ENCODE measurements at places on chromosomes 12 and 14.

DNA sequence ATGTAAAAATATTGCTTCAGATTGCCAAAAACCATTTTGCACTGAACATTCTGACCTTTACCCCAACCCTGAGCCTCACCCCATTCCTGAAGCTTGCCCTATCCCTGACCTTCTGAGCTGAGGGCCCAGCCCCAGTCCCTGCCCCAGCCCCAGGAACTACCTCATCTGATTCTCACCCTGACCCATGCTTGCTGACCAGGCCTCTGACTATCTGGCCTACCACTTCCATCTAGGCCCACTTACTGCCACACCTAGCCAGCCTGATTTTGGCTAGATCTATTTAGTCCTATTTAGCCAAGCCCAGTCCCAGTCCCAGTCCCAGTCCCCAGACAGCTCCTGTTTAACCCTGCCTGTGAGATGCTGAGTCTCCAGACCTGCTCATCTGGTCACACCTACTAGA, 33.6 kb downstream of the OR10P1 start:
- DNase-seq, result no peak

GRCh38 chr14:23513818-23514643, 37.5 kb downstream of the ZFHX2 start:
- DNase-seq, result no peak

DNA sequence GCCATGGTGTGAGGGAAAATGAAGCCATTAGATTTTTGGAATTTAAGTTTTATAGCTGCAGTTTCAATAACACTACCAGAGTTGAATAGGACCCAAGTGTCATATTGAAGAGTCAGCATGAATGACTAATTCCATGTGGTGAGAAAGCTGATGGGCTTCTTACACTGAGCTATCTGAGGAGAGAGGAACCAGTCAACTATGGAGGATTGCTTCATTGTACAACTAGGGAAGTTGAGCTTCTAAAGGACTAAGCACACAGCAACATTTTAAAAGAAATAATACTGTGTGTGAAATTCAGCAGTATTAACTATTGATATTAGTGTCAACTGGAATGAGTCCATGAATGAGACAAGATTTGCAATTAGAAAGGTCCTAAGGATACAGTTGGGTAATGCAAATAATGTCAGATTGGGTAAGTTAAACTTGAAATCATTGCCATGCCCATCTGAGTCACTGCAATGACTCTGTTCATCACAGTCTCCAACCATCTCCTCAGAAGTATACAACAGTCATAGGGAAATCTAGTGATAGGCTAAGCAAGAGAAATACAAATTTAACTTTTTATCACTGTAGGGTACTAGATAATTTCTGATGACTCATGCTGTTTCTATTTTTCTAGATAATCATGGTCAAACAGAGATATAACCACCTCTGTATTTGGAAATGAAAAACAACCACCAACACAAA, 394.2 kb downstream of the FSCB start:
- no peak for DNase-seq

GRCh38 chr14:101575581-101575980, 14.3 kb downstream of the DIO3 start:
- no peak for DNase-seq

DNA sequence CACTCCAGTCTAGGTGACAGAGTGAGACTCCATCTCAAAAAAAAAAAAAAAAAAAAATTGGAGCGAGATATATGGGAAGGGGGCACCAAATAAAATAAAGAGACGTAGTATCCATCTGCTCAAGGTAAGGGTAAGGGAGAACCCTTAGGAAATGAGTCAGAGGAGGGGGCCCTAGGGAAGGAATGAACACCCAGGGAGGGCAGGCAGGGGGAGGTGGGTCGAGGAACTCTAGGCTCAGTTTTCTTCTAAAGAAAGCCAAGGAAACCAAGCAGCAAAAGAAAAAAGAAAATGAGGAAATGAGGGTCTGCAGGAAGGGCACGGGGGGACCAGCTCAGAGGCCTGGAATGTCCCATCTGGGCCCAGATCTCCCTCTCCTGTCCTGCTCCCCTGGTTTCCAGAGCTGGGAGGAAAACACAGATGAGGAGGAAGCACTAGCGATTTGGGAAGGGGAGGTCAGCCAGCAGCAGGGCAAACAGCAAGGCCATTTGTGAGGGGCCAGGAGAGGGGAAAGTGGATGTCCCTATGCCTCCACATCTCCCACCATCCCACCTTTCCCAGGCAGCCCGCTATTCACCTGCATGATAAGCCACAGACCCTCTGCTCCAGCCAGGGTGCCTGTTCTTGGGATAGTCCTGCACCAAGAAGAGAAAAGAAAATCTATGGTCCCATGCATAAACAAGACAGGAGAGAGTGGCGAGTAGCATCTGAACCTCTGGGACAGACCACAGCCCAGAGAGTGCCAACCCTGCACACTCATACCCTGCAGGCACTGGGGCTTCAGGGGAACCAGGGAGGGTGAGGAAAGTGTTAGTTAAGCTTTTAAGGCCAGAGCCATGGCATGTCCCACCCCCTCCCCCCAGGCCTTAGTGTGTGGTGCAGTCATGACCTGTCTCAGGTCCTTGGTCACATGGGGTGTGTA, 11.9 kb downstream of the SPRYD3 start:
- DNase-seq, result no peak

GRCh38 chr12:104855599-104855998, 102.5 kb downstream of the SLC41A2 start:
- DNase-seq, result no peak

DNA sequence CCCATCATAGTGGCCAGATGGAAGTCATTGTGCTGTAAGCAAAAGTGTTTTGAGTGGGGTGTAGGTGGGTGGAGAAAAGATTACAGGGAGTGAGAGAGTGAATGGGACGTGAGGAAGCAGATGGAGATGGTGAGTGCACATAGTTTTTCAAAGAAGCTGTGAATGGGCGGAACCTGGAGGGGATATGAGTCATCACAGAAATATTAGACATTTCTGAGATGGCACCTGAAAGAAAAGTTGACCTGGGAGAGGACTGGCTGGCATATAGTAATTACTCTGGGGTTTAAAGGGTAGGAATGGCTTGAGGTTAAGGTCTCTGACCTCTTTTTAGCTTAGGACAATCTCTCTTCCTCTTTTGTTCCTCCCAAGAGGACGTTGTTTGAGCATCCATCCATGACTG, 50.5 kb downstream of the ANO4 start:
- DNase-seq, result no peak

GRCh38 chr12:49364989-49365388, 2.3 kb upstream of the SPATS2 start:
- DNase-seq, result no peak

- no peak for DNase-seq
Measured at GRCh38 chr12:124544311-124544970, 23.0 kb downstream of the NCOR2 start.
